ENCODE measurements at places on chromosomes 6 and 20.
A peak's percentile ranks its signal among the peaks of the same experiment; 100 is the strongest.

DNA sequence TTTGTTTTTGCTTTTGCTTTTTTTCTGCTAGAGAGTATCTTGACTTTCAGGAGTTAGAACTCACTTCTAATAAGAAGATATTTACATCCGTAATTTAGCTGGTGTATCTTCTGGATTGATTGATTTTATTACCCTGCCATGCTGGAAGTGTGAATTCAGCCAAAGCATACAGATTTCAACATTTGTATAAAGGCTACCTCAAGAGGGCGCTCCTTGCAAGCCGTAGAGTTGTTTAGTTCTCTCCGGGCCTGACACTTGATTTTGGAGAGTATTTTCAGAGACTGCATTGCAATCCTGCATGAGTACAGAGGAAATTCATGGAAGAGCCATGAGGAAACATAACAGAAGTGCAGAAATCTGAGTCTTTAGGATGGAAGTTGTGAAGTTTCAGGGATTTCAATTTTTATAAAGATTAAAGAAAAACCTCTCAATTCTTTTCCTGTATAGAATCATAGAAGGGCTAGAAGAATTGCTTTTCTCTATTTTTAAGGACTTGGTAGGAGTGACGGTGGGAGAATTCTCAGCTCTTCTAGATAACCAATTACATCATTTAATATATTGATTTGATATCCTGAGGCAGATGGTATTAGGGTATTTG is 66.7 kb upstream of the TIAM2 start:
- DNase-seq: peak; percentile 72

DNA sequence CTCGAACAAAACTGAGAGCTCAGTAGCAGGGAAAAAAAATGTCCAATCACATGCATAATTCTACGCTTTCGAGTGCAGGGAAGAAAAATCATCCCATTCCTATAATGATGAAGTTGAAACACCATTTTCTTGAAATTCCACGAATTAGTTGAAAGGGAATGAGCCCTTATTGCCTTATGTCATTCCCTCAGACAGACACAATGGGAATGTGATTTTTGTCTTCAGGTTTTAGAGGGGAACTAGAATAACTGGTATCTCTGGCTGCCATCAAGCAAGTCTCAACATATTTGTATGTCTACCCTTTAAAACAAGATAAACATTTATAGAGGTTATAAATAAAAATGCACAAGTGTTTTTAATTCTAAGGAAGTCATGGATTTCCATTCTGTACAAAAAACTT is 87.9 kb downstream of the KIF13A start:
- no peak for DNase-seq

- no peak for DNase-seq
These were observed 64.0 kb downstream of the FYN start for GRCh38 chr6:111809264-111809663.

DNA sequence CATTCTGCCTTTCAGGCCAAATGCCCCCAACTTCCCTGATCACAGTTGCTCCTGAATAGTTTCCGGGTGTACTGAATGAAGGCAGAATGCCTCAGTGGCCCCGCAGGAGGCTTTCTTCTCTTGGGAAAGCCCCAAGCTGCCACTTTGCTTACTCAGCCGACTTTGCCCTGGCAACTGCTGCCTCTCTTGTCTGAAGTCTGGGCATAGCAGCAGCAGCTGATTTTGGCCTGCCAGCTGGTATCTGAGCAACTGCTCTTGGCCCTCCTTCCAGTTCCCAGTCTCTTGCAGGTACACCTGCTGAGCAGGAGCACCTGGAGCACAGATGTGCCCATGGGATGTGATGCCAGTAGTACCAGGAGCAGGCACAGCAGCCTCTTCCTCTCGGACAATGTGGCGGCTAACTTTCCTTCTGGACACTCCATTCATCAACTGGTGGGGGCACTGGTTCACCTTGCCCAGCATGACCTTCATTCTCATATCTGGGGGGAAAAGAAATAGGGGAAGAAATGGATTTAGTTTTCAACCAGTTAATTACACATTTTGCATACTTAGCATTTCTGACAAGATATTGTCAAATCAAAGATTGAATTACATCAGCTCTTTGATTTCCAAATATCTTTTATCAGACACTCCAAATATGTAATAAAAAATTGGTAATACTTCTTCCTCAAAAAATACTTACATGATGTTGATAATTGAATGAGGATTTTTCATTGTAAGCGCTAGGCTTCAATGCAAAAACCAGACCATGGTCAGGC is 468.2 kb downstream of the PKHD1 start:
- no peak for DNase-seq

DNA sequence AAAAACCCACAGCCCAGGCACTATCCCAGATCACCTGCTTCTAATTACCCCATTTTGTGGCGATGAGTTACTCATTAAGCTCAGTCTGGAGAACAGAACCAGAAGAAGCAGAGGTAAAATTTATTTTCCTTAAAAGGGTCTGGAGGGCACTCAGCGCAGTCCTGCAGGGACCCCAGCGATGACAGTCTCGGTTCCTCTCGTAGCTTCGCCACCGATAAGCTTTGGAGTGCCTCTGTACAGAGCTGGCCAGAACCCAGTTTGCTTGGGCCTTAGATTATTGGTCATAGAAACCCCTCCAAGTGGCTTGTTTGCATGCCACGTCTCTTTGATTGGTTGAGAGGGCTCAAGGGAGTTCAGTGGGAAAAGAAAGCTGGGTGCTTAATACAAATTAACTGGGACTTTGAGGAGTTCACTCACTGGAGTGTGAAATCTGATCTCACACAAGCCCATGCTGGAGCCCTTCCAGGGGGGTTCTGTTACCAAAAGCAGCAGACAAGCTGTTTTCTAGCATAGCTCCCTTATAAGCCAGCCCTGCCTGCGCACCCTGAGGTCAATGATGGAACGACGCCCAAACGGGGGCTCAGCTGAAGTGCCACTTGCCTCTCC is 158.5 kb upstream of the ARID1B start:
- DNase-seq: no peak

DNA sequence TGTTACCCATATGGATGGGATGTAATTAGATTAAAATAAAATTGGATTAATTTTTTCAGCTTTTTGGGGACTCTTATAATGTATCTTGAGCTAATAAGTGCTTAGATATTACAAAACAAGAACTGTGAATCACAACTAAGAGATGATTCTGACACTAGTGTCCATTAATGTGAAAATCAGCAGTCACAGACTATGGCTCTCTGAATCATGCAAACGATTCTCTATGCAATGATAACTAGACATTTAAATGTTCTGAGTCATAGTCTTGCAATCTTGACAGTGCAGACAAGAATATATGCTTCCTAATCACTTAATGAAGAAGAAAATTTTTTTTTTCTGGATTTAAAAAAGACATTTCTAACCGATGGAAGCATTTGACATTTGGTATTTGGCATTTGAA is 82.2 kb upstream of the OPRM1 start:
- no peak for DNase-seq

GRCh38 chr6:157258878-157259277 is 64.4 kb downstream of the TMEM242 start:
- DNase-seq: no peak

- no peak for DNase-seq
These were observed 215.1 kb downstream of the PACRG start for GRCh38 chr6:162942866-162943265.

DNA sequence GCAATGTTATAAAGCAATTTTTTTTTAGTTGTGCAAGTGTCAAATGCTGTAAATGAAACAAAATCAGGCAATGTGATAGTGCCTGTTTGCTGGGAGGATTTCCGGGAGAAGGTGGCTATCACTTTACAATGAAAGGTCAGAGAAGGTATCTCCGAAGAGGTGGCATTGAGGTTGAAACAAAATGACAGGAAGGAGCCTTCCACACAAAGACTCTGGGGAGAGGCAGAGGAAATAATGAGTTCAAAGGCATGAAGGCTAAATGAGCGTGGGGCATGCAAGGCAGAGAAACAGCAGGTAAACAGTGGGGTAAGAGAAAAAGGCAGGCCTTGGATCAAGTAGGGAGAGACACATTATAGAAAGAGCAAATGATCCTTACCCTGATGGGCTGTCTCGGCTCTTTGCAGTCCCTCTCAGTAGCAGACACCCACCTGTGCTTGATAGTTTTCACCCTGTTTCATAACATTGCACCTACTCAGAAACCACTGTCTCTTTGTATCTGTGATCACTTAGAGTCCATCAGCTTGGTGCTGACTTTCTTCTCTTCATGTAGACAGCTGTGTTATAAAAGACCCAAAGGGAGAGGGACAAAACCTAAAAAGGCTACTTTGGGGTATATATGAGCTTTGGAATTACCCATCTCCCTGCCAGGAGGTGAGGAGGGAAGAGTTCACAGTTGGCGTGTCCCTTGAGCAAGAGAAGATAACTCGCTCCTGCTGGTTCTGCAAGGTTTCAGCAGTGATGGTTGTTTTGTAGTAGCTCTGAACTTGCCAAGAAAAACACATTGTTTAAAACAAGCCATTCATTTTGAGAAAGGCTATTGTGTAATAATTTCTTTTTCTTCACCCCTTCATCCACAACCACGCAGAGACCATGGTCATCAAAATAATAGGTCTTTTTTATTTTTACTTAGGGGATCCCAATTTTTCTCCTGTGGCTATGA is 22.3 kb downstream of the NRN1 start:
- no peak for DNase-seq

- DNase-seq: no peak
These were observed 41.0 kb downstream of the MAPK14 start for GRCh38 chr6:36068586-36068985.

GRCh38 chr6:118697554-118697953 is 46.2 kb upstream of the CEP85L start:
- no peak for DNase-seq

GRCh38 chr20:47999166-47999565 is 213.9 kb upstream of the SULF2 start:
- no peak for DNase-seq

- DNase-seq: no peak
These were observed 2.4 kb upstream of the EBF4 start for GRCh38 chr20:2690213-2690612.

- DNase-seq: peak; percentile 67
These were observed 16.7 kb upstream of the ENTPD6 start for GRCh38 chr20:25178563-25179438.

- no peak for DNase-seq
These were observed 55.2 kb downstream of the B4GALT5 start for GRCh38 chr20:49658508-49658907.

DNA sequence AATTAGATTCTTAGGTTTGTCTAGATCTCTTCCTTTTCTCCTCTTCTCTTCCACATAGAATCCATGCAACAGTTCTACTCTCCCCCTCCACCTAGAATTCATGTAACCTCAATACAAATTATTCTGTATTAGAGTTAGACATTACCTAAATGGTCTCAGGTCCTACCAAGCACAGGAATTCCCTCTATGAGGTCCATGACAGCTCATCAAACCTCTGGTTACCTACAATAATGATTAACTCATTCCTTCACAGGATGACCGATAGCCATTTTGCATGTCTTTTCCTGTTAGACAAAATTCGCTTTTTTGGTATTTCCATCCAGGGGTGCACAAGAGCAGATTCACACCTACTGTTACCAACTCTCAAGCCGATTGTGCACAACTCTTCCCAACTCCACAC is 27.4 kb upstream of the BMP2 start:
- no peak for DNase-seq

- DNase-seq: no peak
These were observed 8.5 kb upstream of the BTN1A1 start for GRCh38 chr6:26491604-26492003.

DNA sequence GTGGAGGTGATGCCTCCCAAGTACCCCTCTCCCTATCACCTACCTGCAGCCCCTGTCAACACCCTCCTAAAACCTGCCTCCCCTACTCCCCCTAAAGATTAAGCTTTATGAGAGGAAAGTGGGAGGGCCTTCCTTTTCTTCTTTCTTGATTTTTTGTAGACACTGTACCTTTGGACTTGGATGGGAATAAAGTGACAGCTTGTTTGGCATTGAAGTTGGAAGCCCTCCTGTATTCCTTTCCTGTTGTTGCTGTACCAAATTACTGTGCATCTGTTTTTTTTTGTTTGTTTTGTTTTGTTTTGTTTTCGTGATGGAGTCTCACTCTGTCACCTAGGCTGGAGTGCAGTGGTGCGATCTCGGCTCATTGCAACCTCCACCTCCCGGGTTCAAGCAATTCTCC is 99.3 kb upstream of the NFATC2 start:
- no peak for DNase-seq

DNA sequence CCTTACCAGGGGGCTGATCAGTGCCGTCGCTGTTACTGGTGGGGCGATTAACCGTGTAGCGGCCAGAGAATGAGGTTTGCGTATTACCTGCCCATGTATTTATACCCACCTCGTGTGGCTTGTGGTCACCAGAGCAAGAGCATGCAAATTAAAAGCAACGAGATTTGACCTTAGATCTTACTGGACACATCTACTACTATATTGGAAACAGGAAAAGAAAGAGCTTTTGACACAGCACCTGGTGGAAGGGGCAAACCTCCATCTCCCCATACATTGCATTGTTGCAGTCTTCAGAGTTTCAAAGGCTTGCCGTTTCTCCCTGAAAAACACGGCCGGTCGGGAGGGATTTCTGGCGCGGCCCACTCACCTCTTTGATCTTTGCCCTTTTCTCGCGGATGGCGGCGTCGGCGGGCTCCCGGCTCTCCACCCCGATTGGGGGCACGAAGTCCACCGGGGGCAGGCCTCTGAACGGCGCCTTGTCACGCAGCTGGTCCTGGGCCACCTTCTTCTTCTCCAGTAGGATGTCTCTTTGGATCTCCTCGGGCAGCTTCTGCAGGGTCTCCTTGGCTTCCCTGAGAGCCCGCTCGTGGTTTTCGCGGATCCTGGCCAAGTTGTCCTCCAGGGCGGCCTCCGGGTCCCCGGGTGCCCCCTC is 1.3 kb downstream of the MAN1A1 start:
- peak; percentile 32 for DNase-seq

- no peak for DNase-seq
These were observed 209.0 kb downstream of the TFAP2A start for GRCh38 chr6:10205892-10206291.

DNA sequence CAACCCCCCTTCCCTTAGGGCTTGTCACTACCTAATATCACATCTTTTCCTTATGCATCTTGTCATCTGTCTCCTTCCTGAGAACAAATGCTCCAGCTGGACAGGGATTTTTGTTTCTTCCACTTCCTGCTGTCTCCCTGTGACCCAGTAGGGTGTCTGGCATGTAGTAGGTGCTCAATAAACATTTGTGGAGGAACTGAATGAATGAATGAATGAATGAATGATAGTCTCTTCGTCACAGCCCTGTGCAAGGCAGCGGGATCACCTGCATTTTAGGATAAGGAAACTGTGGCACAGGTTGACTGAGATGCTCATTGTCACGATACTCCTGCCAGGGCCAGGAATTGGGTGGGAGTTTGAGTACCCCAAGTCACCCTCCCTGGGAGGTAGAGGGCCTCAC is 14.2 kb downstream of the LEMD2 start:
- no peak for DNase-seq

GRCh38 chr6:115667478-115668026 is 393.1 kb downstream of the FRK start:
- no peak for DNase-seq

DNA sequence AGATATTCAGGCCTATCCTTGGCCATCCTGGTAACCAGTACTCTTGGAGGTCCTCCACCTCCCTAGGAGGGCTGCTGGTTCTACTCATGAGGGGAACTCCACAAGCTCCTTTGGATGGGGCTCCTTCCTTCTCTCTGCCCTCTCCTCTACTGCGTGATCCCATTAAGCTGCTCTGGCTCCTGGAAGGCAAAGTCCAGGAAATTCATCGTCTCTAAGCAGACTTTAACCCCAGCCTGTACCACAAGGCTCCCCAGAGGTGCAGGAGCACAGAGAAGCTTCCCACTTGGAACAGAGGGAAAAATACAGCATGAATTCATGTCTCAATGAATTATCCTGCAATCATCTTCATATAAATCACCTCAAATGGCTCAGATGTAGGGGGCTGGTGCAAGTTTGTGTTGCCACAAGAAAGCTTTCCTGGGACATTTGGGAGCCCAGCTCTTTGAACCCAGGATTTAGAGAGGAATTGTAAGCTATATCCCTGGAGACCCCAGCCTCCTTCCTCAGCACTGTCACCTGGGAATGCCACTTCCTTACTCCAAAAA is 355.4 kb downstream of the CDC5L start:
- DNase-seq: no peak
